ENCODE measurements at places on chromosomes 4 and X.

DNA sequence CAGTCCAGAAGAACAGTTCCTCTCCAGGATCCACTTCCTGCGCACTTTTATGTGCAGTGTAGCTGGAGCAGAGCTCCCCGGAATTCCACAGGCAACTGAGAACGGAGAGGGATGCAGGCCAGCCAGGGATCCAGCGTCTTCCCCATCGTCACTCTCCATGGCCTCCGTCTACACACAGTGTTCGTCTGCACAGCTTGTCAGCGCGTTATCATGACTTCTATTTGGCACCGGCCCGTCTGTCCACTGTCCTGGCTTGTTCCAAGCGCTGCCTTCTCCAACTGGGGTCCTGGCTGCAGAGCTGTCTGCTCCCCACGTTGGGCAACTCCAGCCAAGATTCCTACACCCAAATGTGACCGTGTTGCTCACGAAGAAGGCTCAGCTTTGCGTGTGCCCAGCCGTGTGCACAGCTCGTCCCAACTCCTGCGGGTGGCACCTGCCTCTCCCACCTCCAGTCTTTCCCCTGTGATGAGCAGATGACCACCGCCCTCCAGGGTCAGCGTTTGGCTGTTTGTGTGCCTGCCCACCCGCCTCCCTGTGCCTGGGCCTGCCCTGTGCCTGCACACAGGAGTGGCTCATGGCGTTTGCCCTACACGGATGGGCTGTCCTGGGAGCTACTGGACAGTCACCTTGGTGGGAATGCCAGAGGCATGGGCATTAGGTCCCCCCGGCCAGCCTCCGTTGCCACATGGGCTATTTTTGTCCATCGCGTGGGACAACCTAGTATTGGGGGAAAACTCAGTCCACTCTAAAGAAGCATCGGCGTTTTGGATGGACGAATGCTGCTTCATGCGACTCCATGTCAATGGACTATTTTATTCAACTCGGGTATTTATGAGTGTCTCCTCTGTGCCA is 2.2 kb upstream of the CTBP1 start:
- DNase-seq, result no peak

DNA sequence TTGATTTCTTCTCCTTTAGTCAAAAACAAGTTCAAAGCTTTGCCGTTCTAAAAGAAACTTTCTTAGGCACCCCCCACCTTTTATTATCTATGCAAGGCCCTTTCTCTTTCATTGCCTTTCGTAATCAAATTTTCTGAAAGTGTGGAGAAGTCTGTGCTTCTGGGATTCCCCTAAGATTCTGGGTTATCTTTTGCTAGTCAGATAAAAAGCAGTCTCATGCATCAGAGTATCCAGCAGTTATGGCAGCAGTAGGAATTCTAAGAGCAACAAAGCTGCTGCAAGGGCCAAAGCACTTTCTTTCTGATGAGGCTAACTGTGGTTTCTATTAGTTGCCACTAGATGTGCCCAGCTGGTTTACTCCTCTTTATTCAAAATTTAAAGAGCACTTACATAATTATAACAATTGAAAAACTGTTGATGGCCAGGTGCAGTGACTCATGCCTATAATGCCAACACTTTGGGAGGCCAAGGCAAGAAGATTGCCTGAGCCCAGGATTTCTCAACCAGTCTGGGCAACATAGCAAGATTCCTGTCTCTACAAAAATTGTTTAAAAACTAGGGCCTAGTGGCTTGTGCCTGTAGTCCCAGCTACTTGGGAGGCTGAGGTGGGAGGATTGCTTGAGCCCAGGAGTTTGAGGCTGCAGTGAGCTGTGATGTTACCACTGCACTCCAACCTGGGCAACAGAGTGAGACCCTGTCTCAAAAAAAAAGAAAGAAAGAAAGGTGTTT is 296.2 kb downstream of the PAPSS1 start:
- no peak for DNase-seq

DNA sequence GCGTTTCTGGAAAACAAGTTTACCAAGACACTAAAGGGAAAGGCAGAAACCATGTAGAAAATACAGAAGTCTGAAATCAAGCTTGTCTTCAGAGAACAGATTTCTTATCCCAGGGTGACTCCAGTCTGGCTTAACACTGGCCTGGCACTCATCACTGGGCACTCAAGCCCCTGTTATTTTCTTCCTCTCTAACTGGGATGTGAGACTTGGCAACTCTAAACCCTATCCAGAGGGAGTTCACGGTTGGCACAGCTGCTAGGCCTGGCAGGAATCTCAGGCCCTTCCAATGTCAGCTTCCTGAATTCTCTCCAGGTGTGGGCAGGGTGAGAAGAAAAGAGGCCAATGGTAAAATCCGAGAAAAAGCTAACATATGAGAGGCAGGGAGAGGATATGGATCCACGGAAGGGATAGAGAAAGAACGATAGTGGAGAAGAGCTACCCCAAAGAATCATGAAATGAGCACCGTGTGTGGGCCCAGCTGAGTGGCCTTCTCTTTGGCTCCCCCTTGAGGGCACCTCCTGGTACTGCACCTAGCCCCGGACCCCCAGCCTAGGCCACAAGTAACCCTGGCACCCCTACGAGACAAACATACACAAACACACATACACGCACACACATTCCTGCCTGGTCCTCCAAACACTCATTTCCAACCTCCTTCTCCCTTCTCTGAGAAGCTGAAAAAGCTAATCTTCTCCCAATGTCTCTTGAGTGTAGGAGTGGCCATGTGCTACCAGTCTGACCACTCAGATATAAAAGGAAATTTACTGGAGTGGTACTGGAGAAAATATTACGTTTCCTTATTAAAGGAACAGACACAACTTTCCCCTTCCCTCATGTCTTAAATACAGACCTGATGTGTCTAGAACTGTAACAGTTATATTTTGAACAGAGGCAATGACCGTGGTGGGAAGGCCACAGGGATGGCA is 16.6 kb upstream of the PTCHD1 start:
- DNase-seq, result no peak

- no peak for DNase-seq
These were observed 13.3 kb downstream of the FUNDC1 start for GRCh38 chrX:44529310-44529709.
